ENCODE measurements at places on chromosomes 13 and 19.

GRCh38 chr19:44725251-44725650 is 23.3 kb upstream of the BCL3 start:
- DNase-seq, result no peak

GRCh38 chr13:72788831-72789230 is 6.9 kb downstream of the PIBF1 start:
- DNase-seq, result no peak

- DNase-seq, result no peak
These were observed at the start of gene TMPRSS9 for GRCh38 chr19:2359992-2360685. Gene TMPRSS9, plus strand, starts transcription at chr19:2360265. Its CDS starts 29,521 bp downstream, at chr19:2389786.

GRCh38 chr13:83350569-83350968 is 531.7 kb downstream of the SLITRK1 start:
- DNase-seq, result no peak
